ENCODE measurements at places on chromosomes 4 and X.

- no peak for DNase-seq
Observed at GRCh38 chrX:143634309-143634662, 1.6 kb downstream of the SLITRK4 start.

DNA sequence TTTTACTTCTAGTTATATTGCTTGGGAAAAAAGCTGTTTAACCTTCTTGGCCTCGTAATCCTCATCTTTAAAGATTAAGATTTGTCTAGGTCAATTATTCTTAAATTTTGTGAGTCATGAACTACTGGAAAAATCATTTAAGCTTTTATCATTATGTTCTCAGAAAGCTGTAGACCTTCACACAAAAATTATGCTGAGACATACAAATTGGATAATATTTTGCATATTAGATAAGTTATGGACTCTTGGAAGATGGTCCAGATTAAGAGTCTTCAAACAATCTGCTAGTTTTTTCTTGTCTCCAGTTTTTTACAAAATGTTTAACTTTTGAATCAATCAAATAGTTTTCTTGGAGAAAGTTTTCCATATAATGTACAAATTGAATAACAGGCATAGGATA, 108.1 kb upstream of the NEIL3 start:
- DNase-seq = no peak

GRCh38 chr4:145536044-145536443, 54.4 kb downstream of the SMAD1 start:
- no peak for DNase-seq

GRCh38 chrX:38494239-38494823, 67.0 kb upstream of the TSPAN7 start:
- no peak for DNase-seq

DNA sequence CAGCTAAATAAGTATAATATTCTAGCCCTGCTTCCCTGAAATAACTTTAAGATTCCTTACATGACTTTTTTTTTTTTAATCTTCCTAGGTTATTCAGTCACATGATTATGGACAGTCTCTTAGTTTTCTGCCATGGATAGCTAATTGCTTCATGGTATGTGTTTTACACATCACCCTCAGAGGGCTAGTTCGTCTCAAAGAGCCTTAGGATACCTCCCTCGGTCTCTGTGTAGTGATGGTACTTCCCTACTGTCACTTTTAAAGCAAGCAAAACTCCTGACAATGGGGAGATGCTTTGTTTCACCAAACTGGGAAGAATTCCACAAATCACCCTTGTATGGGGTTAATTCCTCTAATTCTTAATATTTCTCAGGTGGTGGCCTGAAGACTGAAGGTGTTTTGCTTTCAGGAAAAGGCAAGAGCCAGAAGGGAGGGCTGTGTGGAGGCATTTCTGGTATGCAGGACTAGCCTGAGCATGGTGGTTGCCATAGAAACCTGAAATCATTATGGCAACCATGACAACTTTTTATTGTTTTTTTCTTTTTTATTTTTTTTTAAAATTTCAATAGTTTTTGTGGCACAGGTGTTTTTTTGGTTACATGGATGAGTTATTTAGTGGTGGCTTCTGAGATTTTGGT, 70.4 kb downstream of the BEX3 start:
- DNase-seq = no peak

GRCh38 chr4:164700471-164700870, 53.5 kb upstream of the SMIM31 start:
- no peak for DNase-seq

GRCh38 chr4:123419885-123420755, 23.5 kb downstream of the SPRY1 start:
- no peak for DNase-seq

DNA sequence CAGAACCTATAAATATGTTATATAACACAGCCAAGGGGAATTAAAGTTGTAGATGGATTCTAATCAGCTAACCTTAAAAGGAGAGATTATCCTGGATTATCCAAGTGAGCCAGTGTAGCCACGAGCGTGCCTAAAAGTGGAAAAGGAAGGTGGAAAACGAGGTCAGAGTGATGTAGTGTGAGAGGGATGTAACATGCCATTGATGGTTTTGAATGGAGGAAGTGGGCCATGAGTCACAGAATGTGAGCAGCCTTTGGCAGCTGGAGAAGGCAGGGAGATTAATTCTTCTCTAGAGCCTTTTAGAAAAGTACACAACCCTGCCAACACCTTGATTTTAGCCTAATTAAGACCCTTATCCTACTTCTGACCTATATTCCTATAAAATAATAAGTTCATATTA, 149.1 kb downstream of the SLC39A8 start:
- no peak for DNase-seq

DNA sequence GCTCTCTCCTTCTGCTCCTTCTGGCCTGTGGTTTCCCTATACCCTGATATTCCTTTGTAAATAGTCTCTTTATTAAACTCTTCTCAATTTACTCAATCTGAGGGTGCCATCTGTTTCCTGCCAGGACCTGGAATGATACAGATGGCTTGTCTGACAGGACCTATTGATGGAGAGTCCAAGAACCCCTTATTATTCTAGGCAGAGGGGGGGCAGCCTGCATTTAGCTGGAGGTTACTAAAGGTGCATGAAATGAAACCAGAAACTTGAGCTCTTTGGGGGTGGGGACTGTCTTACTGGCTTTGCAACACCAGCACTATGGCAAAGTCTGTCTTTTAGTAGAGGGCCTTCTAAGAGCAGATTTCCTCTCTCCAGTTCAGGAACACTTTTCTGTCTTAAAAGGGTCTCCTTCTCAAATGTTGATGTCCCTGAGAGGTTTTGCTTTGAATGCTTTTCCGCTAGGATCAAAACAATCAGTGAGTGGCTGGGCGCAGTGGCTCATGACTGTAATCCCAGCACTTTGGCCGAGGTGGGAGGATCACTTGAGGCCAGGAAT, 162.5 kb upstream of the MED14 start:
- DNase-seq = no peak

- DNase-seq = no peak
Observed at GRCh38 chr4:24582235-24582832, 2.0 kb downstream of the DHX15 start.

- no peak for DNase-seq
Observed at GRCh38 chrX:19019996-19020395, 36.1 kb upstream of the PHKA2 start.

GRCh38 chr4:14125375-14126129, 498.0 kb upstream of the BOD1L1 start:
- DNase-seq = no peak

GRCh38 chr4:168917138-168917779, 92.8 kb downstream of the CBR4 start:
- no peak for DNase-seq

DNA sequence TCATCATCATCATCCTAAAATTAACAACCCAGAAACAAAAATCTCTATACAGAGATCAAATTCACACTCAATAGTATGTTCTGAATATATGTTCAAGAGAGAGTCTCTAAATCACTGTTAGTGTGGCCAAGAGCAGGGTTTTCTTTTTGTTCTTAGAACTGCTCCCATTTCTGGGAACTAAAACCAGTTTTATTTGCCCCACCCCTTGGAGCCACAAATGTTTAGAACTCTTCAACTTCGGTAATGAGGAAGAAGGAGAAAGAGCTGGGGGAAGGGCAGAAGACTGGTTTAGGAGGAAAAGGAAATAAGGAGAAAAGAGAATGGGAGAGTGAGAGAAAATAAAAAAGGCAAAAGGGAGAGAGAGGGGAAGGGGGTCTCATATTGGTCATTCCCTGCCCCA, 32.3 kb downstream of the CYBB start:
- DNase-seq = no peak

DNA sequence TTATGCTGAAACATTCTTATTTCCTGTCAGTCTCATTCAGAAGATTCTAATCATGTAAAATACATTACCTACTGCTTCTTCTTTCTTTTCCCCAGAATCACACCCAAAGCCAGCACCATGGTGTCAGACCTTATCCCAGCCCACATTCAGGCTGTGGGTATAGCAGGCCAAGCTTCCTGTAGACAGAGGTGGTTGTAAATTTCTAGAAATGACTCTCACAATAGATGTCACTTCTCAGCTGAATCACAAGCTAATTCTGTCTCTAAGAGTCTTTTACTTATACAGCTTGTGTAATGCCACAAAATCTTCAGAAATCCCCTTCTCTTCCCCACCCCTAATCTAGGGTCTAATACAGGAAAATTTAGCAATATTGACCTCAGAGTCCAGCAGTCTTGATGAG, 239.6 kb downstream of the PARM1 start:
- no peak for DNase-seq

DNA sequence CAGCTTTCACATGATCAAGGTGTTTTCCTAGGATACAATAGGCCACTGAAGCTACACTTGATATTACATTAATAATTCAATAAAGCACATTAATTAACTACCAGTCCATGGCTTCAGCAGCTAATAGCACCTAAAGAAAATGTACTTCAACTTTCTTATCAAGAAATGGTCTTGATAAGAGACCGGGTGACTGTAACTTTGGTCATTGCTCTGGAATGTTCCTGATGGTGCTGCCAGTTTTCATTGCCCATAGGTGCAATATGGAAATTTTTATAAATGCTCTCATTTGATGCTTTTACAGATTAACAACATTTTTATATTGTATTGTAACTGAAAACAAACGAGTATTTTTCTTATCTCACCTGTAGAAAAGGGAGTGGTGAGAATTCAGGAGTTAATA, 165.4 kb downstream of the SHROOM3 start:
- no peak for DNase-seq

GRCh38 chr4:159366966-159367780, 264.3 kb downstream of the RAPGEF2 start:
- no peak for DNase-seq

- peak; percentile 14 for DNase-seq
Observed at GRCh38 chr4:54683616-54684346, 26.0 kb downstream of the KIT start.

GRCh38 chr4:183936047-183936446, 30.9 kb downstream of the STOX2 start:
- no peak for DNase-seq

DNA sequence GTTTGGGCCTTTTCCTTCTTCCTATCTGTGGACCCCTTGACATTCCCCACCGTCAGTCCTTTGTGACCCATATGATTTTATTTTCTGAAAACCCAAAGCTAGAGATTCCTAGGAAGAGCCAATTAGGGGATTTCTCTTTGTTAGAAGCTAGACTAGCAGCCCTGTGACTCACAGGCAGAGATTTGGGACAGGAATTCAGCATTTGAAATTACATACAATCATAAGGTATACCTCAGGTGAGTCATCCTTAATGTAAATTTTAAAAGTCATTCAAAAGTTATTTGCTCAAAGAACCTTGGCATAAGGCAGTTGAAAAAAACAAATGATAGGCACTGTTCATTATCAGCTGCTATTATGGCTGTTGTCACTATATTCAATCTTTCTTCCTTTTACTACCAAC, 40.6 kb downstream of the USP26 start:
- DNase-seq = no peak

GRCh38 chr4:7540206-7540605, 105.5 kb upstream of the PSAPL1 start:
- DNase-seq = no peak

DNA sequence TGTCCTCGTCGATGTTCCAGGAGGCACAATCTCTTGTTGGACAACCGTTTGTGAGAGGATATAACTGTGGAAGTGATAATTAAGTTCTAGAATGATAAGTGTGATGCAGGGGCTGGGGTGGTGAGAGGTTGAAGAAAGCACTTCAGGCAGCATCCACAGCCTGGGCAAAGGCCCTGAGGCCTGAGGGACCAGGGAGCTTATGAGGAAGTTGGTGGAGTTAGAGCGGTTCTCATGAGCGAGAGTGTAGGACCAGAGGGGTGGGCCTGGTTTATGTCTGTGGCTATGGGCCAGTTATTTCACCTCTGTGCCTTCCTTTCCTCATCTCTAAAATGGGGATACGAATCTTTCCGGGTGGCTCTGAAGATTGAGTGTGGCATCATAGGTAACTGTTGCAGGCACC, 2.7 kb downstream of the CCDC120 start:
- no peak for DNase-seq

DNA sequence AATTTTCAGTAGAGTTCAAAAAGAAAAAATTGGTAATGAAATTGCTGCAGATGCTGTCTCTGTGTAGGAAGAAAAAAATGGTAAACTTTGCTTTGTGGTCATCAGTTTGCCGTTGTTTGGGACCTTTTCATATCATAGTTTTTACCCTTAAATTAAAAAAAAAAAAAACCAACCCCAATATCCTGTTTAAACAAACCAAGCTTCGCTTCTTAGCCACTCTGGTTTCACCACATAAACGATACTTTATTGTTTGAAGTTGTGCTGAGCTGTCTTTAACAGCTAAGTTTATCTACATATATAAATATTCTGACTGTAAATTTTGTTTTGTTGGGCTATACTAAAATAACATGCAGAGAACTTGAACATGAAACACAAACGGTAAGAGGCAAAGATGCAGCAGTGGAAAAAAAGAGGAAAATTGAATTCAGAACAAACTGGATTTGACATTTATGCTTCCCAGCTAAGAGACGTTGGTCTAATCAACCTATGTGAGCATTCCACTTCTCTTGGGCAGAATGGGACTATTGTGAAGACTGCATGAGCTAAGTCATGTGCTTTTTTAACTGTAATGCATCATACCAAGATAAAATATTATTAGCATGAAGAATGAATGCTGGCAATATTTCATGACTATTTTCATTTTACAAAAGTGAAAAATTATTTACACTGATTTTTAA, 15.7 kb upstream of the H2AZ1 start:
- DNase-seq = no peak

DNA sequence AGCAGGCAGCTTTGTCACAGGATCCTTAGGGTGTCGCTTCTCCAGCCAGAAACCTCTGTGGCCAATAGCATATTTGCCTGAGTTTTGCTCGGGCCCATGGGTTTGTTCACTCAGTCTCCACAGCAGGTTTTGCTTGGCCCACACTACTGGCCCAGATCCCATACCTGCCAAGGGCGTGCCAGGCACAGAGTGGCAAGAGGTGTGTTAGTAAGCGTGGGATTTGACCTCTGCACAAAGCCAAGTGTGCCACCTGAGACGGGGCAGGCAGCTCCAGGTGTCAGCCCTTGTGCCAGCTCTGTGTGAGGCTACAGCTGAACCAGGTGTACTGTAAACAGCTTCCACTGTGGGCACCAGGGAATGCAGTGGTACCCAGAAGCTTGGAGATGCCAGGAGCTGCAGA, 2003.0 kb downstream of the C4orf33 start:
- DNase-seq = no peak

GRCh38 chrX:23727206-23727605, 15.9 kb downstream of the ACOT9 start:
- DNase-seq = no peak

DNA sequence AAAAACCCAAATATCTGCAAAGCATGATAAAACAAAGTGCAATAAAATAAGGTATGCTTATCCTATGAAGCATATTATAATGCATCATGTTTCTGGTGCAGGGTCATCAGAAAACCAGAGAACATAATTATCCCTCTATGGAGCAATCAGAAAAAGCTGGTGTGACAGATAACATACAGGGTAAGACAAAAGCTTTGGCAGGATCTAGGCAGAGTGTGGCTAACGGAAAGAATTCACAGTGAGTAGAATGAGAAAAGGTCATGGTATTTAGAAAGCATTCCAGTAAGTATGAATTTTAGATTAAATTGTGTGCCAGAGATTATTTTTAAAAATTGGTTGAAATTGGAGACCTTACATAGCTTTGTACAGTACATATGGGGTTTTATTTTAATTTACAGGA, 29.0 kb upstream of the UGT2B4 start:
- DNase-seq = no peak

- no peak for DNase-seq
Observed at GRCh38 chr4:2341261-2341841, 77.1 kb downstream of the ZFYVE28 start.

GRCh38 chr4:177632481-177632880, 190.2 kb upstream of the AGA start:
- DNase-seq = no peak
